ENCODE measurements at places on chromosomes 3 and 15.
A peak's percentile ranks its signal among the peaks of the same experiment; 100 is the strongest.

DNA sequence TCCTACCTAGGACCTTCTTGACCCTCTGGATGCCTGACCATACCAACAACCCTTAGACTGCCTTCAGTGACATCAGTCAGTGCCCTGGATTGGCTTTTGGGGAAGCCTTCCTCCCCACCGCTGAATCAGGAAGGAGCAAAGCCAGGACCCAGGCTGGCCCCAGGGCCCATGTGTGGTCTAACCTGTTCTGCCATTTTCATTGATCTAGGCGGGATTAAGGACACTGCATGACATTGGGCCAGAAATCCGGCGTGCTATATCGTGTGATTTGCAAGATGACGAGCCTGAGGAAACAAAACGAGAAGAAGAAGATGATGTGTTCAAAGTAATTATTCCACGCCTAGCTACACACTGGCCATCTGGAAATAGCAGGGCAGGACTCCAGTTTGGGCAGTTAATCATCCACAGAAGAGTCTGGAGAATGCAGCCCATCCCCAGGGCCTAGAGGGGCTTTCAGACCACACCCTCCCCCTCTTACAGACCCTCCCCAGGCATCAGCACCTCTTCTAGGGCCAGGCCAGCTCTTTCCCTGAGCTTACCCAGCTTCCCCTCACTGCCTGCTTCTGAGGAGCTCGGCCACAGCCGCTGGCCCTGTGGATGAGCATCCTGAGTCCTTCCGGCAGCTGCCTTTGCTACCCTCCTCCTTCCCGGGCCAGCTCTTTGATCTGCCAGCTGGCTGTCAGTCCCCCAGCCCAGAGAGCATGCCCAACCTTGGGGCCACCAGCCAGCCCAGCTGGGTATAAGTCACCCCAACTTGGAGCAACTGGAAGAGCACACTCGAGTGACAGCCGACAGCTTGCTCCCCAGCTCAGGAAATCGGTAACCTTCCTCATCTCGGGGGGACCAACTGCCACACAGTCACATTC is 45.9 kb downstream of the CHDH start:
- no peak overlapping the region for H3K27ac ChIP-seq
- no peak for DNase-seq
- peaks cover 72% of the 10 kb centered on the region for H3K27me3 ChIP-seq
- no peaks in the 10 kb centered on the region for H3K36me3 ChIP-seq

DNA sequence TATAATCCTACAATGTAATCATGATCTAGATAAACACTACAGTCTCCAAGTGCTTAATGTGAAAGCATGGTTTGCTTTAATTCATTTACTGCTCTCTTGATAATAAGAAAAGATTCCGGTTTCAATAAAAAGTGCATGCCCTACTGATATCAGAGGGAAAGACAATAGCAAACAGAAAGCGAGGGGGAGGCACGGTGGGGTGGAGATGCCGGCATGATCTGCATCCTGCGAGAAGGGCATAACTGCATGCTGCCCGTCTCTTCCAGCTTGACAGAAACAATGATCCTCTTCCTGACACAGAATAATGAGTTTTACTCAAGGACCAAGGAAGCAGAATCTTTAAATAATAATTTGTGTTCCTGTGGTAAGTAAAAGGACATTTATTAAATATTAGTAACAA is 51.7 kb downstream of the GOLIM4 start:
- H3K4me3 ChIP-seq = no peak overlapping the region
- H3K27ac ChIP-seq = no peak overlapping the region
- no peaks in the 10 kb centered on the region for H3K27me3 ChIP-seq
- no peaks in the 10 kb centered on the region for H3K4me1 ChIP-seq
- peaks cover 52% of the 10 kb centered on the region for H3K36me3 ChIP-seq

DNA sequence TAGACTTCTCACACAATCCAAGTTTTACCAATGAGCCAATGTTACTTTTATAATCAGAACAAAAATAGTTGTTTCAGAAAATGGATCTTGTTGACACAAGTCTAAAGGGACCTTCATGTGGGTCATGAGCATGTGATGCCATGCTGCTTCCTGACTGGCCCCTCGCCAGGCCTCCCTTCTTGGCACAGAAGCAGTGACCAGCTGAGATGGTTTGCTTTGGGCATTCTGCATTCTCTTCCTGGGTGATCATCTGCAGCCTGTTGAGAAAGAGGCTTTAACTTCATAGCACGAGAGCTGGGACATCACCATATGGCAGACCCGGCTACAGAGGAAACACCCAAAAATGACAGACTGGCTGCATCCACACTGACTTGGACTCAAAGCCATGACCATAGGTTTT is 45.7 kb downstream of the TGM4 start:
- H3K27ac ChIP-seq = no peak overlapping the region
- DNase-seq = no peak
- H3K36me3 ChIP-seq = peaks cover 20% of the 10 kb centered on the region

DNA sequence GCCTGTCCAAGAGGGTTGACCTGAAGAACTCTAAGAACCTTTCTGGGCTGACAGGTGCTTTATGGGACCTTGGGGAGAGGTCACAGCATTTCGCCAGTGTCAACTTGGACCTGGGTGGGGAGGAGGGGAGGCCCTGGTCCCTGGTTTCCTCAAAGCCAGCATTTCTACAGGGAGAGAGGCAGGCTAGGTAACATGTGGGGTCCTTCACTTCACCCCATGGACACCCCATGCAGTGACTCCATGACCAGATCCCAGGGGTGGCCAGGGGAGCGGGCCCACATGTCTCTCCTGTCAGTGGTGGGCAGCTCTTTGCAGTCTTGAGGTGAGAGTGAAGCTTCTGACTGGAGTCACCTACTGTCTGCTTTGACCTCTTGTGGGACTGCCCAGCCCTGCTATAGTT is 35.8 kb downstream of the GOLGA6L10 start:
- no peaks in the 10 kb centered on the region for H3K36me3 ChIP-seq
- H3K27ac ChIP-seq = no peak overlapping the region
- H3K4me3 ChIP-seq = no peak overlapping the region

- H3K27ac ChIP-seq = no peak overlapping the region
- H3K36me3 ChIP-seq = no peaks in the 10 kb centered on the region
- DNase-seq = no peak
- no peak overlapping the region for H3K4me3 ChIP-seq
These were observed 150.9 kb downstream of the FMN1 start for GRCh38 chr15:33043636-33044035.

- no peaks in the 10 kb centered on the region for H3K4me1 ChIP-seq
- H3K36me3 ChIP-seq = no peaks in the 10 kb centered on the region
- peaks cover 4% of the 10 kb centered on the region for H3K27me3 ChIP-seq
- no peak for DNase-seq
- no peak overlapping the region for H3K27ac ChIP-seq
- H3K4me3 ChIP-seq = no peak overlapping the region
These were observed 157.8 kb upstream of the CTNNB1 start for GRCh38 chr3:41041462-41041861.

GRCh38 chr15:26628879-26629529 is 143.9 kb downstream of the GABRB3 start:
- peak overlapping the region; percentile 39 for H3K4me3 ChIP-seq
- no peaks in the 10 kb centered on the region for H3K36me3 ChIP-seq
- no peaks in the 10 kb centered on the region for H3K27me3 ChIP-seq
- H3K27ac ChIP-seq = no peak overlapping the region
- H3K4me1 ChIP-seq = no peaks in the 10 kb centered on the region
- DNase-seq = peak; percentile 86

DNA sequence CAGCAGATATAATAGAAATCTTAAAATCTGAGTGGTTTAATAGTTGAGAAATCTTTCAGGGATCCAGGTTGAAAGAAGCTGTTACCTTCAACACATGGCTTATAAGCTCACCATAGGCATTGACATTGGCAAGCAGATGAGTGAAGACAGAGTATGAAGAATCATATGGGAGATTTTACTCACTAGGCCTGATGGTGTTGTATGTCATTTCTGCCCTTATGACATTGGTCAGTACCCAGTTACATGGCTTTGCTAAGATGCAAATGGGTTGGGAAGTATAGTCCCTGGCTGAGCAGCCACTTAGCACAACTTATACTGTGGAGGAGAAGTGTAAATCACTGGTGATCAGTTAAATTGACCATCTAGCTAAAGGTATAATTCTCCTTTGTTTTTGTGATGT is 5.9 kb downstream of the TFG start:
- DNase-seq = no peak
- H3K27me3 ChIP-seq = no peaks in the 10 kb centered on the region
- H3K36me3 ChIP-seq = peaks cover 87% of the 10 kb centered on the region
- H3K27ac ChIP-seq = no peak overlapping the region
- H3K4me3 ChIP-seq = no peak overlapping the region

GRCh38 chr3:55434789-55435188 is 52.3 kb downstream of the WNT5A start:
- peak; percentile 6 for DNase-seq
- H3K36me3 ChIP-seq = no peaks in the 10 kb centered on the region
- no peaks in the 10 kb centered on the region for H3K27me3 ChIP-seq
- no peaks in the 10 kb centered on the region for H3K4me1 ChIP-seq
- no peak overlapping the region for H3K4me3 ChIP-seq

- H3K4me3 ChIP-seq = no peak overlapping the region
- no peaks in the 10 kb centered on the region for H3K36me3 ChIP-seq
- peaks cover 3% of the 10 kb centered on the region for H3K4me1 ChIP-seq
- peaks cover 31% of the 10 kb centered on the region for H3K27me3 ChIP-seq
These were observed 2.3 kb upstream of the SLC2A2 start for GRCh38 chr3:171028779-171029232.

DNA sequence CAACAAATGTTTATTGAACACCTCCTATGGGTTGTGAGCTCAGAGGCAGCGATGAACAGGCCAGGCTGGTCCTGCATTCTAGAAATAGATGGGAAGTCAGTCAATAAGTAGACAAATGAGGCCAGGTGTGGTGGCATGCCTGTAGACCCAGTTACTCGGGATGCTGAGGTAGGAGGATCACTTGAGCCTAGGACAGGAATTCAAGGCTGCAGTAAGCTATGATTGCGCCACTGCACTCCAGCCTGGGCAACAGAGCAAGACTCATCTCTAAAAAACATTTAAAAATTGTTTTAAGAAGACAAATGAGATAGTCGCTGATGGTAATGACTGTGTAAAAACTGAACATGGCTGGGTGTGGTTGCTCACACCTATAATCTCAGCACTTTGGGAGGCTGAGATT is 4.4 kb upstream of the RHO start:
- H3K27me3 ChIP-seq = no peaks in the 10 kb centered on the region
- H3K27ac ChIP-seq = no peak overlapping the region
- H3K36me3 ChIP-seq = no peaks in the 10 kb centered on the region
- DNase-seq = no peak

- H3K27me3 ChIP-seq = no peaks in the 10 kb centered on the region
- H3K4me1 ChIP-seq = no peaks in the 10 kb centered on the region
- no peaks in the 10 kb centered on the region for H3K36me3 ChIP-seq
- H3K27ac ChIP-seq = no peak overlapping the region
- no peak overlapping the region for H3K4me3 ChIP-seq
- no peak for DNase-seq
These were observed 243.3 kb upstream of the RARB start for GRCh38 chr3:25184641-25185250.

DNA sequence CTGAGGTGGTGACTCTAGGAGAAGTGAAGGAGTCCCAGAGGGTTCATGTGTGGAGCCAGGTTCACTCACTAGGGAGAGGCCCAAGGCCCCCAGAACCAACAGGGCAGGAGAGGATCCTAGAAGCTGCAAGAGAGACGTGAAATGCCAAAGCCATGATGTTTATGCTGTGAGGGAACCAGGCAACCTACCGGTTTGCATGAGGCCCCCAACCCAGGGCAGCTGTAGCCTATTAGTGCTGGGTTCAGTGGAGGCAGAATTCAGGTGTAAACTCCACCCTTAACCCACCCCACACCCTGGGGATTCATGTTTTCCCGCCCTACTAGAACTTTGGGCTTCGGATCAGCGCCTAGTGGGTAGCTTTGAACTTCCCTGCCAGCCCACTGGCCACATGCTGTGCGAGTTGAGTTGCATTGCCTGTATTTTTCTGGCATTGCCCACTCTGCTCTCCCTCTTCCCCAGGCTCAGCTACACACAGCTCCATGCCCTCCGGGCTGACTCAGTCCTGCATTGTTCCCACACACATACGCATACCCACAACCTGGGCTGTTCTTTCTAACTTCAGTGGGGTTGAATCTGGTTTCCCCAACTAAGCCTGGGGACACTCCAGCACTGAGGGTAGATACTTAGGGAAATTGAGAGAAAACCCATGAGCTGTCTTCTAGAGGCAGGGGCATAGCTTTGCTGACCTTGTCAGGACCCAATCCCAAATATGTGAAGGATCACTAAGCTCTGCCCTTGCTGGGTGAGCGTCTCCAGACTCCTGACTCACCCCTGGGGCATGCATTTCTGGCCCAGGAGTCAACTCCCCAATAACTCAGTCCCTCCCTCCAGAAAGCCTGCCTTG is 2.0 kb upstream of the ZBTB47 start:
- H3K4me1 ChIP-seq = peaks cover 16% of the 10 kb centered on the region
- H3K36me3 ChIP-seq = peaks cover 27% of the 10 kb centered on the region
- no peak overlapping the region for H3K4me3 ChIP-seq

DNA sequence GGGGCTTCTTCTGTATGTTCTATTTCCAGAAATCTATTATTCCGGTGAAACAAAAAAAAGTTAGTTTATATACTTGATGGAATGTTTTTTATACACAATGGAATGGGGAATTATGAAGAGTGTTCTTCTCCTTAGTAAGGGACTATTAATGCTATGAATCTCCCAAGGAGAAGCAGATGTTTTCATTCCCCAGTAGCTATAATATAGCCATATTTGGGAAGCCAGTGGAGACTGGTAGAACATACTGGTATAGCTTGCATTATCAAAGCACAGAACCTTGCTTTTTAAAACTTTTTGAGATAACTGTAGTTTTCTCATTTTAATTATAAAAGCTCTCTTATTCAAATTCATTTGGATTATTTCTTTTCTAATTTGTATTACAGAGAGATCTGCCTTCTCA is 38.3 kb downstream of the ADGRG7 start:
- H3K36me3 ChIP-seq = no peaks in the 10 kb centered on the region
- H3K27me3 ChIP-seq = no peaks in the 10 kb centered on the region
- no peak for DNase-seq
- H3K27ac ChIP-seq = no peak overlapping the region
- no peaks in the 10 kb centered on the region for H3K4me1 ChIP-seq
- no peak overlapping the region for H3K4me3 ChIP-seq

- DNase-seq = no peak
- no peaks in the 10 kb centered on the region for H3K36me3 ChIP-seq
- no peaks in the 10 kb centered on the region for H3K4me1 ChIP-seq
- H3K4me3 ChIP-seq = no peak overlapping the region
- no peak overlapping the region for H3K27ac ChIP-seq
These were observed 4.4 kb downstream of the CERS3 start for GRCh38 chr15:100524326-100524725.

- H3K4me1 ChIP-seq = no peaks in the 10 kb centered on the region
- H3K27ac ChIP-seq = no peak overlapping the region
- H3K27me3 ChIP-seq = peaks cover 41% of the 10 kb centered on the region
- H3K4me3 ChIP-seq = no peak overlapping the region
- DNase-seq = no peak
These were observed 13.7 kb downstream of the FAM107A start for GRCh38 chr3:58563386-58564035.

DNA sequence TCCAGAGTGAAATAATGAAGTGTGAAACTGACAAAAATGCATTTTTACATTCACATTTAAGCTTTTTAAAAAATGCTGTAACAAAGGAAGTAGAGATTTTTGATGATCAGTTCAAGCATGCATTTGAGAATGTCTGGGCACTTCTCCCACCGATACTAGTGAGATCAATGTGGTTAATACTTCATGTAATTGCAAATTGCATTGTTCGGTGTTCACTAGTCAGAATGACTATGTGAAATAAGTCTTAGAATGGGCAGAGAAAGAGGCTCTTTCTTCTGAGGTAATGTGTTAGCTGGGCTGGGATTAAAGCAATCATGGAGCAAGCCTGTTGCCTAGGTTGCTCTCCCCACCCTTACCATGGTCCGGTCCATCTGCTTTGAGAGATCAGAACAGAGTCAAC is 587.0 kb upstream of the GRM7 start:
- no peaks in the 10 kb centered on the region for H3K27me3 ChIP-seq
- H3K36me3 ChIP-seq = no peaks in the 10 kb centered on the region
- no peak for DNase-seq
- no peaks in the 10 kb centered on the region for H3K4me1 ChIP-seq
- H3K27ac ChIP-seq = no peak overlapping the region
- H3K4me3 ChIP-seq = no peak overlapping the region
